ENCODE measurements at places on chromosomes 6 and 20.

DNA sequence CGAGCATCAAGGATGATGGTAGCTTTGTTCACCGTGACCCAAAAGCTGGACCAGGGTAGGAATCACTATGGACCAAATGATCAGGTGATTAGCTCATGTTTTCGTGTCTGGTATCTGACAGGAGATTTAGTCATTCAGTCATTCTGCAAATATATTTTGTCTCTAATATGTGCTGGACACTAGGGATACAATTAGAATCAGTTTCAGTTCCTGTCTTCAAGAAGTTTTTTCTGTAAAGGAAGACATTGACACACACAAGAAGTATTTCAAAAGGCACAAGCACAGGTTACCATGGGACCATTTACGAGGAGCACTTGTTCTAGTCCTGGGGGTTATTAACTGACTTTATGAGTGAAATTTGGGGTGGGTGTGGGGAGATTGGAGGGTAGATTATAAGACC is 244.9 kb downstream of the HIVEP2 start:
- no peaks in the 10 kb centered on the region for H3K27me3 ChIP-seq
- H3K4me1 ChIP-seq: peaks cover 12% of the 10 kb centered on the region
- DNase-seq: no peak
- H3K36me3 ChIP-seq: no peaks in the 10 kb centered on the region
- no peak overlapping the region for H3K4me3 ChIP-seq

GRCh38 chr6:163209005-163209404 is 205.5 kb upstream of the QKI start:
- no peak overlapping the region for H3K4me3 ChIP-seq
- no peak overlapping the region for H3K27ac ChIP-seq
- DNase-seq: no peak
- no peaks in the 10 kb centered on the region for H3K27me3 ChIP-seq
- no peaks in the 10 kb centered on the region for H3K36me3 ChIP-seq

DNA sequence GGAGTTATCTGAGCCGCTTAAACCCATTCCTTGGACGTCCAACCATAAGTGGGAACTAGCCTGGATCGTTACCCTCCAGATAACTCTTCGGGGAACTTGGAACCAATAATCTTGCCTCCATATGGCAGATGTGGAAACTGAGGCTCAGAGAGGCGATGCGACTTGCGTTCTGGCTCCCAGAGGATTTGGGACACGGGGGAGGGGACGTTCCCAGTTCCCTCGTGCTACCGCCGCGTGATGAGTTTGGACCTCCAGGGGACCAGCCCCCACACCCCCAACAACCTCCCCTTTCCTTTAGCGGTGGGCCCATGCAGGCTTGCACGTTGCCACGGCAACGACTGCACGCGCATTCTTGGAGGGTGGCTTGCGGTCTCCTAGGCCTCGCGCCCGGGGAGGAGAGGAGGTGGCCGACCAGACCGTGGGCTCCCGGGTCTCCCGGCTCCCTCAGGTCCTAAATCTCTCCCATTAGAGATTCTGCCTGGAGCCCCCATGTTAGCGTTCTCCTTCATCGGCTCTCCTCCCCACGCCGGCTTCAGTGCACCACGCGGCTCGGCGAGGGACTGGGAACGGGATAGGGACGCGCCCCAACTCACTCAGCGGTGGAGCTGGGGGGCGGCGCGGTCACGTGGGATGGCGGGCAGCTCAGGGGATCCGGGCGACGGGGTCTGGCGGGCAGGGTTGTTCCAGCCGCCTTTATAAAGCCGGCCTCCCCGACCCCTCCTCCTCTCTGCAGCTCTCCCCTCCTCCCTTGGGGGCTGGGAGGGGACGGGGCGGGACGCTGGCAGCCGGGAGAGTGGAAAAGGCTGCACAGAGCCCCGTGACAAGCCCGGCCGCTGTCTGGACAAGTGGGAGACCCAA is at the start of gene PLTP:
TSS of gene PLTP (minus strand) at position 670 of the 858 bp plus-strand sequence. CDS start 703 bp downstream, outside the sequence.
- H3K36me3 ChIP-seq: peaks cover 8% of the 10 kb centered on the region
- H3K4me3 ChIP-seq: peak within 1 kb of the TSS; percentile 61
- peak; percentile 58 for DNase-seq
- no peaks in the 10 kb centered on the region for H3K27me3 ChIP-seq
- H3K4me1 ChIP-seq: peaks cover 54% of the 10 kb centered on the region

GRCh38 chr20:47680804-47681529 is 104.3 kb downstream of the SULF2 start:
- no peak overlapping the region for H3K27ac ChIP-seq
- peaks cover 27% of the 10 kb centered on the region for H3K36me3 ChIP-seq
- no peaks in the 10 kb centered on the region for H3K27me3 ChIP-seq

DNA sequence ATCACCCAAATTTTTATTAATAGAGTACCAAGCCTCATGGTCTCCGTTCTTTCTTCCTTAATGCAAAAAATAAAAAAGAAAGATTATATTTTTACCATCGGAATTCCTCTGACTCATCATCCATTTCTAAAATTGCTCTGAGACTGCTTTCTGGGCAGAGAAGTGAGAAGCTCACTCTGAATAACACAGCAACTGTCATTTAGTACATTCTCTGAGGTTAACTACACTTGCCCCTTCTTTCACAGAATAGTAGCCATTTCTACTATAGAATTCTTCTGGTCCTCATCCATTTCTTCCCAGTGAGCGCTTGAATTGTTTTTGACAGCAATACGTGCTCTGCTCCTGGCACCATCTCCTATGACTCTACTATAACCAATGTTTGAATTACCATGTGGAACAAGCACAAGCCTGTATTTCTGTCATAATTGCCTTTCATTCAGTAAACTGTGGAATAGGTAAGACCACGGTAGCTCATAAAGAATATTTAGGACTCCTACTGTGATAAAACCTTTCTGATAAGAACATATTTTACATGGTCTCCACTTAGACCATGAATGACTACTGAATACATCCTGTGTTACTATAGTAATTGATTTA is 435.5 kb upstream of the NRSN1 start:
- H3K4me3 ChIP-seq: no peak overlapping the region
- no peaks in the 10 kb centered on the region for H3K36me3 ChIP-seq
- H3K27ac ChIP-seq: no peak overlapping the region
- H3K27me3 ChIP-seq: no peaks in the 10 kb centered on the region

GRCh38 chr6:146423452-146423851 is 120.2 kb upstream of the RAB32 start:
- H3K4me1 ChIP-seq: no peaks in the 10 kb centered on the region
- H3K36me3 ChIP-seq: no peaks in the 10 kb centered on the region
- H3K27me3 ChIP-seq: no peaks in the 10 kb centered on the region
- no peak overlapping the region for H3K4me3 ChIP-seq
- no peak overlapping the region for H3K27ac ChIP-seq
- no peak for DNase-seq

- H3K36me3 ChIP-seq: no peaks in the 10 kb centered on the region
- no peaks in the 10 kb centered on the region for H3K4me1 ChIP-seq
- DNase-seq: peak; percentile 51
- no peak overlapping the region for H3K4me3 ChIP-seq
- no peak overlapping the region for H3K27ac ChIP-seq
- no peaks in the 10 kb centered on the region for H3K27me3 ChIP-seq
These were observed 336.0 kb downstream of the QKI start for GRCh38 chr6:163750431-163751031.

- no peaks in the 10 kb centered on the region for H3K4me1 ChIP-seq
- no peaks in the 10 kb centered on the region for H3K36me3 ChIP-seq
- DNase-seq: no peak
- H3K4me3 ChIP-seq: no peak overlapping the region
- no peaks in the 10 kb centered on the region for H3K27me3 ChIP-seq
These were observed 3.0 kb upstream of the MLIP start for GRCh38 chr6:54108271-54108670.

DNA sequence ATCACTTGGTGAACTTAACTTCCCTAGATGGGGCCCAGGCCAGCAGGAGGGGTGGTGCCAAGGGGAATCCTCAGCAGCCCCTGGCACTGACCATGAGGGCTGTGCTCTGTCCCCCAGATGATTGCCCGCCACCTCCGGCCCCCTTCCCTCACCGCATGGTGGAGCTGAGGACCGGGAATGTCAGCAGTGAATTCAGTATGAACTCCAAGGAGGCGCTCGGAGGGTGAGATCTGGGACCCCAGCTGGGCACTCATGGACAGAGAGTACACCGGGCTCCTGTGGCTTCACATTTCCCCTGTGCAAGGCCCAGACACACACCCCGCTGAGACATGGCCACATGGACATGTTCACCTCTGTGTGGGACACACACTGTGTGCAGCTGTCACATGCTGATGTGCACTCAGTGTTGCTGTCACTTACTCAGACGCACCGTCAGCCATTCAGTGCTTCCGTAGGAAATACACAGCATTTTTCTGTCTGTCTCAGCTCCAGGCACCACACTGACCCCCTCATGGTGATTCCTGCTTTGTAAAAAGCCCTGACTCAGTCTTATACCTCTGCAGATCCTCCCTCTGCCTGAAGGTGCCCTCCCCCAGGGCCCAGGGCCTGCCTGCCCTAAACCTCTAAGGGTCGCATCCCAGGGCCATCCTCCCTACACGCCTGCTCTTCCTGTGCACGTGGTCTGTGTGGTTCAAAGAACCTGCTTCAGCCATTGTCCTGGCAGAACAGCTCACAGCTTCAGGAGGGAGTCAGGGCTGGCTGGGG is 4.4 kb downstream of the MYLK2 start:
- peaks cover 4% of the 10 kb centered on the region for H3K27me3 ChIP-seq
- H3K36me3 ChIP-seq: no peaks in the 10 kb centered on the region
- DNase-seq: no peak

- no peak overlapping the region for H3K27ac ChIP-seq
- no peaks in the 10 kb centered on the region for H3K36me3 ChIP-seq
- H3K27me3 ChIP-seq: no peaks in the 10 kb centered on the region
These were observed 112.3 kb upstream of the CST7 start for GRCh38 chr20:24836661-24837299.

- H3K4me1 ChIP-seq: no peaks in the 10 kb centered on the region
- H3K36me3 ChIP-seq: no peaks in the 10 kb centered on the region
- DNase-seq: no peak
- H3K4me3 ChIP-seq: no peak overlapping the region
- H3K27me3 ChIP-seq: no peaks in the 10 kb centered on the region
These were observed 78.5 kb upstream of the MAFB start for GRCh38 chr20:40767615-40767924.

GRCh38 chr20:62953839-62954703 is 1.6 kb downstream of the SLC17A9 start:
- H3K4me3 ChIP-seq: peak overlapping the region; percentile 50
- peak; percentile 95 for DNase-seq
- H3K27me3 ChIP-seq: no peaks in the 10 kb centered on the region
- peak overlapping the region; percentile 92 for H3K27ac ChIP-seq
- peaks cover 33% of the 10 kb centered on the region for H3K36me3 ChIP-seq
- H3K4me1 ChIP-seq: peaks cover 37% of the 10 kb centered on the region

Measured in stomach (tissue), 19 donors.